Left kidney (tissue), 8 donors: ENCODE measurements at places on chromosomes 7 and 10.

DNA sequence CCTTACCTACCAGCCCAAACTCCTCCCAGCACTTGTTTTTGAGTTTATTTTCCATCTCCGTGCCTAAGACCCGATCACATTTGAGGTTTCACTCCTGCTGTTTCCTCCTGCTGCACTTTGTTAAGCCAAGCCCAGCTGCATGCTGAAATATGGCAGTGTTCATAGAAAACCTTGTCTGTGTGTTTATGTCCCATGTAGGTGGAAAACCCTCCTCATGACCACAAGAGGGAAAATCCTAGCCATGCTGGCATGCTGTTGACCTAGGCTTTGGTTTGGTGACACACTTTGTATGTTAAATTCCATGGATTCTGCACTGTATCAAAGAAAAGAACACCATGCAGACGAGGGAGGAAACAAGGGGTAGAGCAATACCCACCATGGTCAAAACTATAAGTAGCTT lies 154.4 kb downstream of the CUBN start:
- DNase-seq = no peak

DNA sequence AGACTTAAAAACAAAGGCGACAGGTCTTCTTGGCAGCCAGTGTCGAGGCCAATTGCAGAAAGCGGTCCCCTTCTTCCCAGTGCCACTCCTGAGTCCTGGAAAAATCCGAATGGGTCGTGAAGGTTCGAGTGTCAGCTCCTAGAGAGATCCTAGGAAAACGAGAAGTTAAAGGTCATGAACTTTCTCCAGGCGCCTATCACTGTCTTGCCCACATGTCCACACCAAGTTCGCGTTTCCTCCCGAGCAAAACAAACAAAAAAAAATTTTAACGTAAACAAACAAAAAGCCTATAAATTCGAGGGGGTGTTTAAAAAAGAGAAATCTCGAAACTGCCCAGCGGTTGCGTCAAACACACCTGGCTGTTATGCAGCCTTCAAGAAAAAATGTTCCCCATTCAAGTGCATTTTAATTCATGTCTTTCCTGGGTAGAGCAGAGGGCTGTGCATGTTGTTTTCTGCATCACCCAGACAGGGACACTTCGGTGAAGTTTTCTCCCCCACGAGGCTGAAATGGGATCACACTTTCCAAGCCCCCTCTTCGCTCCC lies 1.5 kb downstream of the ARHGAP21 start:
- peak; percentile 31 for DNase-seq

DNA sequence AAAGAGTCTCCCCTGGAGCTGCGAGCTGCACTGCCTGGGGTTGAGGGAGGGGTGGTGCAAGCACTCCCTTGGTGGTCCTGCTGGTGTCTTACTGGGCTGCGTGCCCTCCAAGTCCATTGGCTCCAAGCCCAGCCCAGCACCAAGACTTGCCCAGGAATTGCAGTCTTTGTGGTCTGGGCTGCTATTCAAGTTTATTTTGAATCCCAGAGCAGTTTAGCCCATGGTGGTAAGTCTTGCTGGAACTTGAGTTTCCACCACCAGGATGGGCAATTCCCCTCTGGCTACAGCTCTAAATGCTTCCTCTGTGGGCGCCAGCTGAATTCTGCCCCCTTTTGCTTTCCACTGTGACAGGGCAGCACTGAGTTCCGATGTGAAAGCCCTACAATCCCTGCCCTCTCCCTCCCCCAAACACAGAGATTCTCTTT lies 25.1 kb downstream of the GALNT11 start:
- DNase-seq = no peak

DNA sequence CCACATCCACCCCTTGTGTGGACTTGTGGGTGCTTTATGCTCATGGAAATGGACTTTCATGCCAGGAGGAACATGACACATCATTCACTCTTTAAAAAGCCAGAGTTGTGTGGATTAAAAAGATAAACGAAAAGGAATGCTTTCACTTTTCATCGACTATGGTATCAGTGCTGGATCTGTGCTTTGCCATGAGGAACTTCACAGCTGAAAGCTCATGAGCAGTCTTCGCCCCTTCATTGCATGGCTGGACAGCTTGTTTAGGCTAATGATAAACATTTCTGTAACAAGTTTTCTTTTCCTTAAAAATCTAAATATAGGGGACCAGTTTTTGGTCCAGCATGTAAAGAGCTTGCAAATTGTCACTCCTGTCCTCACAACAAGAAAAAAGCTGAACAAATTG lies 173.6 kb upstream of the NPS start:
- DNase-seq = no peak

DNA sequence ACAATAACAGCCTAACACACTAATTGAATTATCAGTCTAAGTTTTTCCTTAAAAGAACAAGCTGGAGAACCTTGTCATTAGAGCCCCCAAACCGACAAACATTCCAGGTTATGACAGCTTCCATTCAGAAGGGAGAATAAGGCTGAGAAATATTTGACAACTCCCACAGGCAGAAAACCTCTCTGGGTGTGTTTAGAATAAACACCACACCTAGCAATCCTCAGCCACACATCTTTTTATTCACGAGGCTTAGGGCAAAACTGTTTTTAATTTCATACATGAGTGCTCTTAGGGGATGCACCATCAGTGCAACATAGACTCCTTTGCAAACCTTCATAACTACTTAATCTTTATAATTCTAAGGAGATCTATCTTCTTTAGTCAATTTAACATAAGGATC lies 24.2 kb downstream of the STN1 start:
- DNase-seq = no peak

- no peak for DNase-seq
Observed at GRCh38 chr7:12729112-12729511, 41.7 kb downstream of the ARL4A start.

DNA sequence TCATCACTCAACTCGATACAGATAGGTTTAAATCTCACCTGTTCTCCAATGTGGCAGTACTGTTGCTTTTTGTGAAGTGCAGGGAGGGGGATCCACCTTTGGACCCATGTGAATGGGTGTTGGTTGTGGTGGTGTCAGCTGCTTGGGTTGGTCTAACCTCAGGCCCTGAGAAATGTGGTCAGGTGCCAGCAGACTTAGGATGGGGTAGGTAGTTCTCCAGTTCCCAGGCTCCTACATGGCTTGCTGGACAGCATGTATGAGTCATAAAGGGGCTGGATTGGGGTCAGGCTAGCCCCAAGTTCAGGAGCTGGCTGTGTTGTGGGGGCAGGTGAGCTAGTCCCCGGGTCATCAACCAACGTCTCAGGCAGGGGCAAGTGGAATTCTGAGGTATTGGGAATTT lies 472.6 kb upstream of the CNTNAP2 start:
- DNase-seq = no peak

DNA sequence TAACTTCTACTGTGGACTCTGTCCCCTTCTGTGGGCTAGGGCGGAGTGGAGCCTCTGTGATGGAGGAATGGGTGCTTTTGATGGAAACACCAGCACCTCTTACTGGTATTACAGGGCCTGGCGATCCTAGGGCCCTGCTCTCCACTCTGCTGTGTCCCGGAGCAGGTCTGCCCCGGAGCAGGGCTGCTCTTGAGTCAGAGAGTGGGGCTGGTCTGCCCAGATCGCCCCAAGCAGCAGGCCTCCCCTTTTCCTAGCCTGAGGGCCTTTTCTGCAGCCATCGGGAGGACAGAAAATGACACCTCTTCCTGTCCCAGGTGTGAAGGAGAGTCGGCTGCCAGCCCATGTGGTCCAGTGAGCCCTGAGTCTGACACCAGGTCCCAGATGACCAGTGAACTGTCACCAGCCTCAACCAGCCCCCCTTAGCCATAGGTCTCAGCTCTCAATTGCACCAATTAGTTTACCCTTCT lies 1.4 kb downstream of the ZNF282 start:
- no peak for DNase-seq

GRCh38 chr7:34156336-34156735 lies 251.0 kb downstream of the BMPER start:
- DNase-seq = no peak

DNA sequence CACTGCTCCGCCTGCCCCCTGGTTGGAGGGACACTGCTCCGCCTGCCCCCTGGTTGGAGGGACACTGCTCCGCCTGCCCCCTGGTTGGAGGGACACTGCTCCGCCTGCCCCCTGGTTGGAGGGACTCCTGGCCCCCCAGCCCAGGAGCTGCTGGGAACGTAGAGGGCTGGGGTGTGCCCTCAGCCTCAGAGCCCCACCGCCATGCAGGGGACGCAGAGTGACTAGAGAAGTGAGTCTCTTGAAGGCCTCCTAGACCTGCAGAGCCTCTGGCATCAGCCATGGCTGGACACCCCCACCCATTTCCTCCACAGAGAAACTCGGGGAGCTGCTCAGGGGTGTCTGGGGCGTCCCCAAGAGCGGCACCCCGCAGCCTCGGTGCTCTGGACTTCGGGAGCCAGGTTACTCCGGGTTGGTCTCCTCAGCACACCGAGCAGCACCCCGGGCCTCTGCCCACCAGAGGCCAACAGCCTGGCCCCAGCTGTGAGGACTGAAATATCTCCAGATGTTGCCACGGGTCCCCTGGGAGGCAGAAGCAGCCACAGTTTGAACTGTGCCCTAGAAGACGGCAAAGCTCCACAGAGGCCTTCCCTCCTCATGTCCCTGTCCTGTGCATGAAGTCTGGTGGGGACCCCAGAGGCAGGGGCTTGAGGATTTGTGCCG lies 191.9 kb downstream of the ELFN1 start:
- no peak for DNase-seq

- DNase-seq = no peak
Observed at GRCh38 chr10:13302821-13303555, 3.1 kb upstream of the PHYH start.

GRCh38 chr7:69318794-69319193 lies 279.5 kb upstream of the AUTS2 start:
- no peak for DNase-seq

- DNase-seq = no peak
Observed at GRCh38 chr7:135712182-135712782, 15.7 kb downstream of the SLC13A4 start.

DNA sequence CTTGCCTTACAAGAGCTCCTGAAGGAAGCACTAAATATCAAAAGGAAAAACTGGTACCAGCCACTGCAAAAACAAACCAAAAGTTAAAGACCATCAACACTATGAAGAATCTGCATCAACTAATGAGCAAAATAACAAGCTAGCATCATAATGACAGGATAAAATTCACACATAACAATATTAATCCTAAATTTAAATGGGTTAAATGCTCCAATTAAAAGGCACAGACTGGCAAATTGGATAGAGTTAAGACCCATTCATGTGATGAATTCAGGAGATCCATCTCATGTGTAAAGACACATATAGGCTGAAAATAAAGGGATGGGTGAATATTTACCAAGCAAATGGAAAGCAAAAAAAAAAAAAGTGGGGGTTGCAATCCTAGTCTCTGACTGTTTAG lies 29.6 kb downstream of the COG5 start:
- no peak for DNase-seq
